ENCODE measurements at places on chromosomes 11 and 22. TPM values are rescaled to one million over a fixed set of nuclear protein-coding genes. Genes with fewer than 3 reads are reported as not detected.

The PARVA gene
- total RNA-seq = 172 TPM

The SCGB1C1 gene
- not detected for total RNA-seq

The TEX12 gene
- total RNA-seq = 1.4 TPM

The TRIM49 gene
- not detected for total RNA-seq

The C11orf21 gene
- 1.8 TPM for total RNA-seq

The WEE1 gene
- 16.7 TPM for total RNA-seq

The HEPN1 gene
- not detected for total RNA-seq

The RAG2 gene
- not detected for total RNA-seq

The TRIM68 gene
- total RNA-seq = 6.2 TPM

The NUDT8 gene
- total RNA-seq = 5.7 TPM

The FJX1 gene
- total RNA-seq = 5.8 TPM
